Stimulated activated CD8-positive, alpha-beta memory T cell treated with anti-CD3 and anti-CD28 coated beads, Interleukin-4, amount 100 ng/mL, for 24 hours (primary cell): ENCODE measurements at places on chromosomes 5 and 9.

DNA sequence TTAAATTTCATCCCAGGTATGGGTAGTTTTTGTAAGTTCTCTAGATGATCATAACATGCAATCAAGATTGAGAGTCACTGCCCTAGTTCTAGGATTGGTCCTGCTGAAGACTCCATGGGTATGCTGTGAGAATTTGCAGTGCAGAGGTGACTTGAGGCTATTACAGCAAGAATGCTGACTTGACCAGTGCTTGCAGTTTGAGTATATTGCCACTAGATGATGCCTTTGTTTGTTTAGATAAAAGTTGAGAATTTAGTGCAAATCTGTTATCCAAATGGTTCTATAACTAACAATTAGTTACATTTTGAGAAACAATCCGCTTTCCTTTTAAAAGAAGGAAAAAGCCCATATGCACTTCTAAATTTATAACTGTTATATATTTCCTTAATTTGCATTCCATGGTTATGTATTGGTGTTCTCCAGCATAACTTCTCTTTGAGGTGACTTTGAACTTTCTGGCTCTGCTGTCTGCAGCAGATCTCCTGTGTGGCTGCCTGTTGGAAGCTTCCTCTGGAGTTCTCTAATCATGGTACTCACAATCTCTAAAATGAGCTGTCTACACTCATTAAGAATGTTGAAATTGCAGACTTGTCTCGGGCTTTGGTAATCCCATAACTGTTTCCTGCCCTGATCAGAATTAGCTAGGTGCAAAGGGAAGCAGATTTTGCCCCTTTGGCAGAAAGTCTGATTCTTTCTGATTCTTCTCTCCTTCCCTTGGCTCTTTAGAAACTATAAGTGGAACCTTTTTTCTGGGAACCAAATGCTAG lies 24.9 kb downstream of the MELK start:
- no peak for DNase-seq

DNA sequence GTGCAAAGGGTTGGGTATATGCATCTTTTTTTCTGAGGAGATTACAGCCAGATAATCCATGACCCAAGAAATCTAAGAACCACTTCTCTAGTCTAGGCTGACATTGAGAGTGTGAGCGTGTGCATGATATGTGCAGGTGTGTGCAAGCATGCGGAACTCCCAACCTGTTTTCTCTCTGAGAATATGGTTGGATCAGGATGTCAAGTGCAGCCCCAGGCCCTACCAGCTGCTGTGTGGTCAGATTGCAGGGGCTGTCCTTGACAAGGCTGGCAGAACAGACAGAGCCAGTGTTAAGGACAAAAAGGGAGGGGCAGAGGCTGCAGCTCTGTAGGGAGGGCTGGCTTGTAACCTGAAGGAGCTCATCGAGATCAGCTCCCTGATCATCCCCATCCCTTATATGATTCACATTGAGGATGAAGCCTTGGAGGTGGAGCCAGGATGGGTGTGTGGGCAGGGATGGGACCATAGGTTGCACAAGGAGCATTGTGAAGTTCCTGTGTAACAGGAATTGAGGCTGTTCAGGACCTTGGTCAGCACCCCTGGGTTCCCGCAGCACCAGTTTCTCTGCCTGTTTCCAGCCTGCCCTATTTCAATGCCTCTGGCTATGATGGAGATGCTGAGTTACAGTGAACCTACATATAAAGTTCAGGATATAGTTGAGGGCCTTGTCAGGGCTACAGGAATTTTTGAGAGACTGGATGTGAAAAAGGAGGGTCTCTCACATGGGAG lies 52.6 kb upstream of the ARAP3 start:
- no peak for DNase-seq

- DNase-seq, result no peak
These were observed 451.3 kb downstream of the MTRR start for GRCh38 chr5:8320244-8320643.

GRCh38 chr9:532707-533106 lies 308.8 kb upstream of the DMRT1 start:
- no peak for DNase-seq

DNA sequence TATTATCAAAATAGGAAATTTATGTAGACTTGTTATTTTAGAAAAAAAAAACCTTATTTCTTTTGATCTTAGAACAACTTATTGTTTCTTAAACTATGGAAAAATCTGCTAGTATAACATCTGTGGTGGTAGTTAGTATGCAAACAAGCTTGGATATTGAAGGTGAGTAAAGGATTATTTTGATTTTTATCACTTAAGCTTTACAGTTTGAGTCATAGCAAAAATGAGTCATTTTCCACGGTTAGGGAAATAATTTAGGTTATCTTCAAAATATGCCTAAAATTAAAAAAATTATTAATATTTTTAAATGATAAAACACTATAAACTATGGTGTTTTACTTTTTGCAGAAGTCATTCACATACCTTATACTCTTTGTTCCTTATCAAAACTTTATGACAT lies 107.2 kb upstream of the DHFR start:
- no peak for DNase-seq

- DNase-seq, result no peak
These were observed 381.4 kb upstream of the CD180 start for GRCh38 chr5:67578011-67578410.

GRCh38 chr5:50744776-50745175 lies 78.3 kb downstream of the PARP8 start:
- DNase-seq, result no peak

DNA sequence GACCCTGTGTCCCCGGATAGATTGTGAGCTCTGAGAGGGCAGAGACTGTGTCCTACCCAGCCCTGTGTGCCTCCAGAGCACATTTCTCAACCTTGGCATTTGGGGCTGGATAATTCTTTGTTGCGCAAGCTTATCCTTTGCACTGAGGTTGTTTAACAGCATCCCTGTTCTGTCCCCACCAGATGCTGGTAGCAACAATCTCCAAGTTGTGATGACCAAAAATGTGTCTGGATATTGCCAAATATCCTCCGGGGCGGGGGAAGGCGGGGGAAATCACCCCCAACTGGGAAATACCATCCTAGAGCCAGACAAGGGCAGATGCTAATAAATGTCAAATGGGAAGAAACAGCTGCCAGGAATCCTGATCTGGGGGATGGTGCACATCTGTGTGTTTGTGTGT lies 24.0 kb upstream of the TNIP1 start:
- DNase-seq, result no peak

DNA sequence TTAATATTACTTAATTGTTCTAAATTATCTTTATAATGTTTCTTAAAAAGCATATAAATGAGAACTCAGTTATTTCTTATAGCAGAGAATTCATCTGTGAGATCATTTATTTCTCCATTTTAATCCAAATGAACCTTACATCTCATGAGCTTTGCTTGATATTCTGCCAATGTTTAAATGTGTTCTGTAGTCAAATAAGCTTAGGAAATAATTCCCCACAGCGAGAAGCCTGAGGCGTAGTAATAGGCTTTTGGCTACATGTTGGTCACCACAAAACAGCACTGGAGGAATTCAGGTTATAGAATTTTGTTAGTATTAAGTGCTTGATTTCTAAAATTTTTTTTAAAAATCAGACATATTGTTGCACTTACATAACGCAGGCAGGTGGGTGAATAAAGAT lies 585.3 kb upstream of the RORB start:
- DNase-seq, result no peak

GRCh38 chr5:39106322-39106721 lies 32.1 kb upstream of the RICTOR start:
- no peak for DNase-seq

GRCh38 chr9:137222190-137223077 lies at the start of gene RNF208:
RNF208 (minus strand) TSS chr9:137222240; CDS start chr9:137221212, 1,028 bp downstream.
- DNase-seq, result no peak

DNA sequence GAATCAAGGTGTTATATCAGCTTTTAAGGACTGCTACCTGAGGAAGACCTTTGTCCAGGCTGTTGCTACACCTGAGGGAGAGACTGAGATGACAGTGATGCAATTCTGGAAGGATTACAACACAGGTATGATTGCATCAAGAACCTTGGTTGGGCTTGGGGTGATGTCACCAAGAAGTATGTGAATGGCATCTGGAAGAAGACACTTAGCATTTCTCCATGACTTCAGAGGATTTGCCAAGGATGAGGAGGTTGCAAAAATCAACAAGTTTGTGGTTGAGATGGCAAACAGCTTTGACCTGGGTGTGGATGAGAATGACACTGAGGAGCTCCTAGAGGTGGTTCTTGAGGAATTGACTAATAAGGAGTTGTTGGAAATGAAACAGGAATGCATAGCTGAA lies 67.9 kb upstream of the PANK3 start:
- no peak for DNase-seq

DNA sequence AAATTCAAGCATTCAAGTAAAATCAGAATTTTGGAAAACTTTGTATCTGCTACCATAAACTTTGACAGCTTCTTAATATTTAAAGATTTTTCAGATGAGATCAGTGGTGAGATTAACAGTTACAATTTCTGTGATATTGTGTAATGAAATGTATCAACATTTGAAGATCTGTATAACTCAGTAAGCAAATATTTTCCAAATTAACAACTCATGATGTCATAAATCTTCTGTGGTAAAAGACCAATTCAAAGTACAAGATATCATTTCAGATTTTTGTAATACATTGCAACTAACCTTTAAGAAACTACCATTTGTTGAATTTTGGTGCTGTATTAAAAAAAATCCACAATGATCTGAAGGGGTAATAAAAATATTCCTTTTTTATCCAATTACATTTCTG lies 352.2 kb downstream of the KIAA0825 start:
- DNase-seq, result no peak

- DNase-seq, result no peak
These were observed 255.4 kb downstream of the FAM114A2 start for GRCh38 chr5:153783362-153783658.

DNA sequence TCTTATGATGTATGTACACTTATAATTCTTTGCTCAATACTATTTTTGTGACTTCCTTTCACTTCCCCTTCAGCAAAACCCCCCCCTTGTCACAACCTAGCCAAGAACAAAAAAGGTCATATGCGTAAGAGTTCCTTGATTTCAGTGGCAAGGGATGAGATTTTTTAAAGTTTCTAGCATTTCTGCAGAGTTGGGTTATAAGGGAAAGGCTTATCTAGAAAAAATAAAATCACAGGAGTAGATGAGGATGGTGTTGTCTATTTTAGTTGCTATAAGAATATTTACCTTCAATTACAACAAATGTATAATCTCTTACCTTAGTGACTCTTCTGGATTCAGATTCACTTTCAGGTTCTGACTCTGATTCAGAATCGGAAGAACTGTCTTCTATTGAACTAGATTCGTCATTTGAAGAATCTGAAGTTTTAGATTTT lies 184.6 kb downstream of the AP3B1 start:
- no peak for DNase-seq

- no peak for DNase-seq
These were observed 17.0 kb downstream of the ERAP2 start for GRCh38 chr5:96893342-96893741.

DNA sequence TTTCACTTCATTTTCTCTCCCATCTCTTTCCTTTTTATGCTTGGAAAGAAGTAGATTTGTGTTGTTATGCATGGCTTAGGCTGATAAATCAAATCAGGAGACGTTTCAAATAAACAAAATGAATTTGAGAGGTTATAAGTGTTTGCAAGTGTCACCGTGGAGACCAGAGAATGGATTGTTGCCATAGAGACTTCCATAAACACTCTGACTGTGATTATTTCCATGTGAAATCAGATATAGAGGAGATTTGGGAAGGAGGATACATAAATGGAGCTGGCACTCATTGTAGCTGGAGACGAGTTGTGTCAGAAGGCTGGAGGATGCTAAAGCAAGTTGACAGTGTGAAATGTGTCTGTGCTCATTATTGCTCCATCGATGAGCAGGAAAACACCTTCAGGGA lies 84.2 kb upstream of the PCSK1 start:
- DNase-seq, result no peak

- no peak for DNase-seq
These were observed 27.6 kb upstream of the GRAMD2B start for GRCh38 chr5:126395605-126396004.

DNA sequence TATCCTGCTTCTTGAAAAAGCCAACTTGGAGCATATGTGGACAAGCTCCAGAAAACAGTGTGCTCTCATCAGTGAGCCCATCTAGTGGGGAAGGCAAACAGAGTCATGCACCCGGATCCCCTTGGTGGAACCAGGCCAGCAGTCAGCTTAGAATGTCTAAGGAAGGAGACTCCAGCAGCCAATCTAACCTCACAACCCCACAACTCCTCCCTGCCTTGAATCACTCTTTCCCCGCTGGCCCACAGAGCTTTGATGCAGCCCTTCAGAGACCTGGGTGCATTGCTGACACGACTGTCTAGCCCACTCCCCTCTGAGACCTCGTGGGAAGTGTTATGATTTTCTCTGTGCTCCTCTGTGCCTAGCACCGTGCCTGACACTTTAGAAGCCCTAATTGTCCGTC lies 623.7 kb downstream of the BNC2 start:
- no peak for DNase-seq

DNA sequence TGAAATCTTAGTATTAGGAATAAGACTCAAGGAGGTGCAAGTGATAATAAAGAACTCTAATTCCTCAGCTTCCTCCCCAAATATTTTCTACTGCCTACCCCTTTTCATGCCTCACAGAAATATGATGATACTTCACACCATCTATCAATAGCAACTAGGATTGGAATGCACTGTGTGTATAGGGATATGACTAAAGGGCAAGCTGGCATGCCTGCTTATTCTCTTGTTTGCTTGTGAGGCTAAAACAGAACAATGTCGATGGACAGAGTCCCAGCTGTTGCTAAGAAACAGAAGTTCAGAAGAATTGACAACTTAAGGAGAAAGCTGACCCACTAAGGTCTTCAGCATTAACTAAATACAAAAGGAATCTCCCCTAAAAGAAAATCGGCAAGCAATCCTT lies 9.7 kb upstream of the CHD1 start:
- DNase-seq, result no peak

- DNase-seq, result no peak
These were observed 596 bp downstream of the ENTREP1 start for GRCh38 chr9:69325409-69326212.

- no peak for DNase-seq
These were observed 75.2 kb upstream of the COX7C start for GRCh38 chr5:86542532-86542931.

DNA sequence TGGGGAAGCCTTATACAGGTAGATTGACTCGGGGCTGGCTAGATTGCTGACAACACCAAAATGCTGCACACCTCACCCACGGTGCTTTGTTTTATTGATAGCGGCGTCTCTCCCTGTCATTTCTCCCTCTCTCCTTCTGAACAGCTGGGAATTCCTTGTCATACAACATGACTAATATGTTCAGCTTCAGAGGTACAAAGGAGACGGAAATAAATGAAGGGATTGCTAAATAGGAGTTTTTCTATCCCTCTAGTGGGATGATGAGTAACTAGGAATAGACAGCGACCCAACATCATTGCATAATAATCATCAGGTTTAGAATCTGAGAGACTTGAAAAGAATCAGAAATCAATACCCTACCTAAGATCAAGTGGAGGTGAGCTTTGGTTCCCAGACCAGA lies 337.7 kb upstream of the PANK3 start:
- no peak for DNase-seq

GRCh38 chr9:115422932-115423440 lies 305.0 kb upstream of the TNC start:
- DNase-seq, result no peak

DNA sequence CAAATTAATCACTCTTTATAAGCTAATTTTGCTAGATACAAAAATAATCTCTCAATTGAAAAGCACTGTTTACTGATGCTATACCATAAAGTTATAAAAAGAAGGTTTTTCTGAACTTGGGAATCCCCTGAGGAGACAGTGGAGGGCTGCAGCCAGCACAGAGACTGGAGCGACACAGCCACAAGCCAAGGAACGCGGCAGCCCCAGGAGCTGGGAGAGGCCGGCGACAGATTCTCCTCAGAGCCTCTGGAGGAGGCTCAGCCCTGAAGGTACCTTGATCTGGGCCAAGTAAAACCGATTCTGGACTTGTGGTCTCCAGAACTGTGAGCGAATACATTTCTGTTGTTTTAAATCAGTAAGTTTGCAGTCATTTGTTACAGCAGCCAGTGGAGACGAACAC lies 3.7 kb downstream of the GFPT2 start:
- DNase-seq, result no peak
